ENCODE measurements at places on chromosomes 7 and 10. TPM values are rescaled to one million over a fixed set of nuclear protein-coding genes. Genes with fewer than 3 reads are reported as not detected.

The PVRIG gene
- 1.2 TPM for total RNA-seq

GRCh38 chr7:54483523-54483922 is 58.7 kb upstream of the VSTM2A start:
- no peaks in the 10 kb centered on the region for H3K27me3 ChIP-seq
- DNase-seq = no peak
- no peak overlapping the region for H3K27ac ChIP-seq
- H3K36me3 ChIP-seq = no peaks in the 10 kb centered on the region
- H3K4me1 ChIP-seq = no peaks in the 10 kb centered on the region
- H3K4me3 ChIP-seq = no peak overlapping the region

GRCh38 chr10:78947226-78947625 is 121.5 kb upstream of the ZMIZ1 start:
- peaks cover 12% of the 10 kb centered on the region for H3K4me1 ChIP-seq
- no peak overlapping the region for H3K27ac ChIP-seq
- no peak for DNase-seq
- H3K4me3 ChIP-seq = no peak overlapping the region
- no peaks in the 10 kb centered on the region for H3K27me3 ChIP-seq
- no peaks in the 10 kb centered on the region for H3K36me3 ChIP-seq

The CYP2C8 gene
- 1.3 TPM for total RNA-seq

GRCh38 chr7:139739863-139740597 is 37.8 kb downstream of the HIPK2 start:
- H3K4me1 ChIP-seq = no peaks in the 10 kb centered on the region
- H3K36me3 ChIP-seq = no peaks in the 10 kb centered on the region
- DNase-seq = no peak

- no peak for DNase-seq
- no peak overlapping the region for H3K27ac ChIP-seq
- no peaks in the 10 kb centered on the region for H3K27me3 ChIP-seq
These were observed 246.2 kb downstream of the CCDC7 start for GRCh38 chr10:32692174-32692573.

DNA sequence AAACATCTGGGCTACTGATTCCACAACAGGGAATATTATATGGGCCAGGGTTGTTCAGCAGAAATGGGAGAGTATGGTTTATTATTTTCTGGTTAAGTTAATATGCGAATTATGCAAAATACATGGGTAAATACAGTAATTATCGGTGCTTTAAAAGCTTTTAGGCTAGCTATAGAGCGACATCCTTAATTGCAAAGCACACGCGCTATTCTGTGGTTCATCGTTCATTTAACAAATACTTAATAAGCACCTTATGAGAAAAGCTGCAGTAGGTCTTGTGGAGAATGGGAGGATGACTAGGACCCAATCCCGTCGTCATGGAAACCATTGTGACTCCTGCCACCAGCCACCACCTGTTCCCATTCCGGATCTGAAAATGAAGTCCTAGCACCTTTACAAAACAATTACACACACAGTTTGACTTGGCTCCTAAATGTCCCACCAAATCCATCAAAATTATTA is 623 bp upstream of the CEP41 start:
- H3K27ac ChIP-seq = peak overlapping the region; percentile 96
- H3K4me3 ChIP-seq = peak overlapping the region; percentile 83
- H3K36me3 ChIP-seq = no peaks in the 10 kb centered on the region

DNA sequence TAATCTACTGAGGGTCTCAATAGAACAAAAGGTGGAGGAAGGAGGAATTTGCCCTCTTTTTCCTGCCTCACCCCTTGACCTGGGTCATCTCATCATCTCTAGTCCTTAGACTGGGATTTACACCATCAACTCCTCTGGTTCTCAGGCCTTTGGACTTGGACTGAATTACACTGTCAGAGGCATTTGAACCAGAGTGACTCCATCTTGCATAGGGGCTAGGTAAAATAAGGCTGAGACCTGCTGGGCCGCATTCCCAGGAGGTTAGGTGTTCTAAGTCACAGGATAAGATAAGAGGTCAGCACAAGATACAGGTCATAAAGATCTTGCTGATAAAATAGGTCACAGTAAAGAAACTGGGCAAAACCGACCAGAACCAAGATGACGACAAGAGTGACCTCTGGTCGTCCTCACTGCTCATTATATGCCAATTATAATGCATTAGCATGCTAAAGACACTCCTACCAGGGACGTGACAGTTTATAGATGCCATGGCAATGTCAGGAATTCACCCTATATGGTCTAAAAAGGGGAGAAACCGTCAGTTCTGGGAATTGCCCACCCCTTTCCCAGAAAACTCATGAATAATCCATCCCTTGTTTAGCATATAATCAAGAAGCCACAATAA is 84.0 kb downstream of the C1GALT1 start:
- no peak for DNase-seq
- no peaks in the 10 kb centered on the region for H3K4me1 ChIP-seq
- no peaks in the 10 kb centered on the region for H3K27me3 ChIP-seq
- H3K27ac ChIP-seq = no peak overlapping the region

GRCh38 chr10:112724404-112724991 is 225.5 kb upstream of the TCF7L2 start:
- no peak overlapping the region for H3K27ac ChIP-seq
- no peaks in the 10 kb centered on the region for H3K4me1 ChIP-seq
- no peak overlapping the region for H3K4me3 ChIP-seq
- no peaks in the 10 kb centered on the region for H3K36me3 ChIP-seq
- no peak for DNase-seq
- no peaks in the 10 kb centered on the region for H3K27me3 ChIP-seq

DNA sequence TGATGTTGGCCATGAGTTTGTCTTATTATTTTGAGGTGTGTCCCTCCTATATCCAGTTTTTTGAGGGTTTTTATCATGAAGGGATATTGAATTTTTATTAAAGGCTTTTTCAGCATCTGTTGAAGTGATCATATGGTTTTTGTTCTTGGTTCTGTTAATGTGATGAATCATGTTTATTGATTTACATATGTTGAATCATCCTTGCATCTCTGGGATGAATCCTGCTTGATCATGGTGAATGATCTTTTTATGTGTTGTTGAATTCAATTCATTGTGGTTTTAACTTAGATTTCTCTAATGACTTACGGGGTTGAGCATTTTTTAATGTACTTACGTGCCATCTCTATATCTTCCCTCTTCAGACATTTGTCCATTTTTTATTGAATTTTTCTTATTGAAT is 22.9 kb downstream of the DLD start:
- H3K4me1 ChIP-seq = no peaks in the 10 kb centered on the region
- H3K36me3 ChIP-seq = peaks cover 6% of the 10 kb centered on the region
- no peak for DNase-seq
- no peak overlapping the region for H3K4me3 ChIP-seq

- no peak for DNase-seq
- H3K27me3 ChIP-seq = peaks cover 10% of the 10 kb centered on the region
- no peak overlapping the region for H3K4me3 ChIP-seq
- H3K36me3 ChIP-seq = no peaks in the 10 kb centered on the region
These were observed 28.1 kb upstream of the FAM20C start for GRCh38 chr7:163971-164881.

The INTS1 gene
- total RNA-seq = 27.7 TPM

DNA sequence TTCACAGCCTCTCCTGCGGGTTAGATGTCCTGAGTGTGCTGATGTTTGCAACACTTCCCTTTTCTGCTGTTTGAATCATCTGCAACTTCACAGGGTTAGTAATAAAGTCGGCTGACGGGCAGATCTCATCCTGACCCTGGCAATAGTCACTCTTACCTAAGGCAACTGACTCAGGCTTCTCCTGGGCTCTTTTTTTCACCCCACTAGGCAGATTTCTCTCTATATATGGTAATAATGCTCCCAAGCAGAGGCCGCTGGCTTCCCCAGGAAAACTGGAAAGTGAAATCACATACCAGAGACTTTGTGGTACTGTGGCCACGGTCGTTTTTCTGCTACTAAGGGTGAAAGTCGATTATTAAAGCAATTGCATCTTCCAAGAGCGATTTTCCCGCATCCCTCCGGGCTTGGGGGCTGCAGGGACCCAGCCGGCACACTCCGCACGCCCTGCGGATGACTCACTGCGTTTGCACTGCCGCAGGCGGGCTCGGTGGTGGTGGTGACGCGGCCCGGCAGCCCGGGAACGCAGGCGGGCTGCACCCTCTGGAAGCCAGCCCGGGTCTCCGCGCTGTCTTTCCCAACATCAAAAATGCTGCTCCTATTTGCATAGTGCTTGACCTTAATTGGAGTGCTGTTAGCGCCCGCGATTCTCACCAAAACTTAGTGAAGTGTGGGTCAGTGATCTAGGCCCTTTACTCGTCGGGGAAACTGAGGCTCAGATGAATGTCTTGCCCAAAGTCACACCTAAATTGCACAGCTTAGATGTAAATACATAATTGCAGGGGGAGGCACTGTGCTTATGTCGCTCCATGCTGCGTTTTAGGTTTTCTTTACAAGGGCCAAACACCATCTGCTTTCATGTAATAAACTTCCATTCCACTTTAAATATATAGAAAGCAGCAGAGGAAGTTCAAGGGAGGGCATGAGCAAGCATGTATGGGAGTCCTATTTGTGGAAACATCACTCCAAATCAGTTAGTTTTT is 47.6 kb upstream of the ITGB1 start:
- DNase-seq = peak; percentile 80
- H3K4me1 ChIP-seq = no peaks in the 10 kb centered on the region
- peak overlapping the region; percentile 85 for H3K27ac ChIP-seq
- H3K4me3 ChIP-seq = peak overlapping the region; percentile 48
- no peaks in the 10 kb centered on the region for H3K36me3 ChIP-seq
- H3K27me3 ChIP-seq = no peaks in the 10 kb centered on the region

The MMRN2 gene
- total RNA-seq = 60.3 TPM

The LIPJ gene
- 0.33 TPM for total RNA-seq

- H3K4me1 ChIP-seq = no peaks in the 10 kb centered on the region
- H3K36me3 ChIP-seq = no peaks in the 10 kb centered on the region
- no peak overlapping the region for H3K27ac ChIP-seq
- H3K4me3 ChIP-seq = peak overlapping the region; percentile 61
These were observed 2.2 kb upstream of the IGFBP3 start for GRCh38 chr7:45923290-45923689.

- no peak overlapping the region for H3K27ac ChIP-seq
- H3K36me3 ChIP-seq = no peaks in the 10 kb centered on the region
- H3K27me3 ChIP-seq = no peaks in the 10 kb centered on the region
- H3K4me1 ChIP-seq = no peaks in the 10 kb centered on the region
- no peak for DNase-seq
These were observed 112.6 kb downstream of the AMPH start for GRCh38 chr7:38518541-38518940.

The ABCB4 gene
- 0.33 TPM for total RNA-seq

DNA sequence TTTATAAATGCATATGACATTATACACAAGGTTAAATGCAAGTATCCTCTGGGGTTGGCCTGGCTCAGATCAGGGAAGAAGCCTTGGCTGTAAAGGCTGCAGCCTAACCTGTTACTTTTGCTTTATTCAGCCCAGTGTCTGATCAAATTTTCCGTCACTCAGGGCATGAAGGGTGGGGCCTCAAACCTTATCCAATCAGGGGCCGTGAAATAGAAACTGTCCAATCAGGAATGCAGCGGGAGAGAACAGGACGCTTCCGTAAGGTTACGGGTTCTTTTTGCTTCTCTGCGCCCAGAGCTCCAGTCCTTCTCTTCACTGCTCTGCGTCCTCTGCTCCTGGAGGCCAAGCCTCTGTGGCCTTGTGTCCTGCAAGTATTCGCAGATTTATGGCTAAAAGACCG is at the start of gene ZNF716:
Gene ZNF716 (plus strand): TSS at position 274 of the 400 bp plus-strand sequence. CDS start 112 bp downstream, at position 386.
- DNase-seq = no peak
- no peak within 1 kb of the TSS for H3K4me3 ChIP-seq
- no peaks in the 10 kb centered on the region for H3K36me3 ChIP-seq
- H3K27ac ChIP-seq = no peak within 1 kb of the TSS
- H3K4me1 ChIP-seq = no peaks in the 10 kb centered on the region
- H3K27me3 ChIP-seq = no peaks in the 10 kb centered on the region

DNA sequence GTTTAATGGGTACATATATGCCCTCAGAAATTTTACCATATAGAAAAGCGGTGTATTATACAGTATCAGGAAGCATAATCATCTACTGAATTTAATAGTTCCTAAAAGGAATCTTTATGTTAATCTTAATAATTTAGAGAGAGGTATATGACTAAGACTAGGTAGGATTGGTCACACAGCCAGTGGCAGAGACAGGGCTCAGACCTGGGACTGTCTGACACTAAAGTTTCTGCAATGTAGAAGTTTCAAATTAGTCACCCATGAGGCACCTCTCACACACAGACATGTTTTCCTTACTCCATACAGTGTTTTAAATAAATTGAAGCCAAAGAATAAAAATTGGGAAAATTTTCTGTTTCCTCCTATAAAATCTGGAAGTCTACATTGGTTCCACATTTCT is 72.8 kb upstream of the ADRA2A start:
- no peaks in the 10 kb centered on the region for H3K27me3 ChIP-seq
- no peaks in the 10 kb centered on the region for H3K36me3 ChIP-seq
- DNase-seq = no peak
- no peaks in the 10 kb centered on the region for H3K4me1 ChIP-seq
- H3K27ac ChIP-seq = no peak overlapping the region
- H3K4me3 ChIP-seq = no peak overlapping the region

The OR2A42 gene
- under 0.01 TPM for total RNA-seq

The HOXA13 gene
- 0.16 TPM for total RNA-seq

The APBB1IP gene
- total RNA-seq = 3.5 TPM

The CHRM2 gene
- total RNA-seq = not detected

The TMEM140 gene
- total RNA-seq = 23.1 TPM

- no peaks in the 10 kb centered on the region for H3K4me1 ChIP-seq
- no peak overlapping the region for H3K4me3 ChIP-seq
- no peaks in the 10 kb centered on the region for H3K27me3 ChIP-seq
- H3K36me3 ChIP-seq = no peaks in the 10 kb centered on the region
- no peak overlapping the region for H3K27ac ChIP-seq
- no peak for DNase-seq
These were observed 139.8 kb downstream of the MYOF start for GRCh38 chr10:93342366-93342765.

The MINDY3 gene
- 34.8 TPM for total RNA-seq

GRCh38 chr10:20948686-20949327 is 51.7 kb upstream of the NEBL start:
- no peaks in the 10 kb centered on the region for H3K27me3 ChIP-seq
- H3K4me3 ChIP-seq = no peak overlapping the region
- no peak overlapping the region for H3K27ac ChIP-seq
- DNase-seq = no peak
- H3K4me1 ChIP-seq = no peaks in the 10 kb centered on the region

- H3K4me3 ChIP-seq = no peak overlapping the region
- H3K27me3 ChIP-seq = no peaks in the 10 kb centered on the region
- no peaks in the 10 kb centered on the region for H3K4me1 ChIP-seq
- no peaks in the 10 kb centered on the region for H3K36me3 ChIP-seq
- no peak for DNase-seq
- no peak overlapping the region for H3K27ac ChIP-seq
These were observed 236.6 kb downstream of the CDK14 start for GRCh38 chr7:90832726-90833125.

Data from breast epithelium (tissue), 4 donors.